Nephron progenitor cell (in vitro differentiated cells): ENCODE measurements at places on chromosomes 3 and 15.

DNA sequence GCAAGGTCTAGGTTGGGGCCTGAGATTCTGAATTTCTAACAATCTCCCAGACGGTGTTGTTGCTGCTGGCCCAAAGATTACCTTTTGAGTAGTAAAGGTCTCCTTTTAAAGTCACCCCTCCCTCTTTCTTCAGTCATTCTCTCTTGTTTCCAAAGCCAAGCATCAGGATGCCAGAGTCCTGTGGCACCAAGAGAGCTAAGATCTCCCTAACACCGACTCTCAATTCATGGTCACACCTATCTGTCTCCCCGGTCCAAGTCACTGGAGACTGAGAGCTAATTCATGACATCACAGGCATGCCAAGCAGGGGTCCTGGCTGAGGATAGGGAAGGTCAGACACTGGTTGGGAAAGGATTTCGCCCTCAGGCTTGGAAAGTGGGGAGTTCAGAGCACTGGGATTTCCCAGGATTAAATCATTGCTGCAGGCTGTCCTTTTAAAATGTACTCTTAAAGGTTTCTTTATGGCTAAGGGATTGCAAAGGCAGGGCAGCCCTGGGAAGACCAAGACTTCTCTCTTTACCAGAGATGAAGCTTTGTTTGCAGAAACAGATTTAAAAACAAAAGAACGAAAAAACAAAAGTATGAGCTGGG, 7.3 kb downstream of the SHOX2 start:
- DNase-seq = no peak

DNA sequence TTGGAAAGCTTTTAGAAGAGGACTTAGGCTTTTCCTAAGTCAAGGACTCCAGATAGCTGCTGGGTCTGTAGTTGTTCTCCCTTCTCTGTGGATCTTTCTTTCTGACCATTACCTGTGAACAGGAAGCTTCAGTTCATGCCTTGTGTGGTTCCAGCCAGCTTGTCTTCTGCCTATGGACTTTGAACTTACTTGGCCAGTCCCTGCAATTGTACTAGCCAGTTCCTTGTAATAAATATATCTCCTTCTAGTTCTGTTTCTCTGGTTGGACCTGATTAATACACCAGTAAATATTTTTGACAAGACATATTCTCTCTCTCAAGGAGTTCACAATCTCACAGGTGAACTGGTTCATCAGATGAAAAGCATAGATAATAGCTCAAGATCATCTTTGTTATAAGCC, 341.3 kb upstream of the DPPA4 start:
- no peak for DNase-seq

DNA sequence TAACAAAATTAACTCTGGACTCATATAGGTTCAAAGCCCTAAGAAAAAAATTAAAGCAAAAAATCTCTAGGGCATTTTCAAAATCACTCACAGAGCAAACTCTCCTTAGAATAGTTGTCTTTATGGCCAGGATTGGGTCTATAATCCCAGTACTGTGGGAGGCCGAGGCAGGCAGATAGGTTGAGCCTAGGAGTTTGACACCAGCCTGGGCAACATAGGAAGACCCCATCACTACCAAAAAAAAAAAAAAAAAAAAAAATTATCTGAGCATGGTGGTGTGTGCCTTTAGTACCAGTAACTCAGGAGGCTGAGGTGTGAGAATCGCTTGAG, 378.1 kb upstream of the TGFBR2 start:
- DNase-seq = no peak

- peak; percentile 63 for DNase-seq
These were observed 23.9 kb upstream of the SLTM start for GRCh38 chr15:58957101-58957973.

DNA sequence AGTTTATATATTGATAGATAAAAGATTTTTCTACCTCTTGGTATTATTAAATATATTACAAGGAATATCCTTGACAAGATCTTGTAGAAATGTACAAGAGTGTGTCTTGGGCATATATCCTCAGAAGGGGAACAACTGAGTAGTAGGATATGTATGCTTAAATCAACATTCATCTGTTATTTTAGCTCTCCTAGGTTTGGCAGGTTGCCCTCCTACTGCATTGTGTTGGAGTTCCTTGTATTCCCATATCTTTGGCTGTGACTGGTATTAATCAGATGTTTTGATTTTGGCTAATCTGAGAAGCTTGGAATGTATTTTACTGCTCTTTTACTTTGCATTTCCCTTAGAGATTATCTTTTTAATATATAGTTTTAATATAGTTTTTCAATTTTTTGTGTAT, 4.6 kb downstream of the MYRIP start:
- no peak for DNase-seq
